ENCODE measurements at places on chromosomes 4 and X.

- no peak for DNase-seq
Observed at GRCh38 chrX:15274946-15275345, 5.1 kb upstream of the ASB9 start.

- no peak for DNase-seq
Observed at GRCh38 chr4:101141855-101142254, 205.5 kb downstream of the PPP3CA start.

- no peak for DNase-seq
Observed at GRCh38 chrX:104432321-104432720, 133.7 kb upstream of the IL1RAPL2 start.

GRCh38 chr4:185708348-185708747 is 103.6 kb downstream of the SORBS2 start:
- DNase-seq = no peak

GRCh38 chrX:80423744-80424143 is 3.5 kb downstream of the TENT5D start:
- no peak for DNase-seq

DNA sequence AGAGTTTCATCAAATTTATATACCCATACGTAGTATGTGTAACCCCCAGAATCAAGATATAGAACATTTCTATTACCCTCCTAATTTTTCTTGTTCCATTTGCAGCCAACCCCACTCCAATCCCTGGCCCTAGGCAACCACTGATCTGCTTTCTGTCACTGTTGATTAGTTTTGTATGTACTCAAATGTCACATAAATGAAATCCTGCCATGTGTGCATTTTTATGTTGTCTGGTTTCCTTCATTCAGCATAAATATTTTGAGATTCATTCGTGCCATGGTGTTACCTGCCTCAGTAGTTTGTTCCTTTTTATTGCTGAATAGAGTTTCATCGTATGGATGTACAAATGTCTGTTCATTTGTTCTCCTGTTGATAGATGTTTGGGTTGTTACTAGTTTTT is 126.3 kb downstream of the MID1IP1 start:
- no peak for DNase-seq

DNA sequence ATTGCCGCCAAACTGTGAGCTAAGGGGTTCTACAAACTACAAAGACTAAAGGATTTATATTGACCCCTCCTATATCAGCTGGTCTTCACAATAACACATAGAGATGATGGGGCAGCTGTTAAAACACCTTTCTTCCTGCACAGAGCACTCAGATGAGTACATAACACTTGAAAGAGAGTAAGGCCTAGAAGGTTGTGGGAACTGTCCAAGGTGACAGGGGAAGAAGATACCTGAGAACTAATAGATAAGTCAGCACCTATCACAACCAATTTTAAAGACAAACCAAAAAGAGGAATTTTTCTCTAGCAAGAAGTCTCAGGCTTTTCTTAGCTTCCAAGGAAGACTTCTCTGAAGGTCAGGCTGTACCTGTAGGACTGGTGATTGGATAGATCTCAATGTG is 19.1 kb upstream of the CXCL6 start:
- no peak for DNase-seq

GRCh38 chr4:567457-568350 is 8.4 kb downstream of the TMEM271 start:
- DNase-seq = no peak

- DNase-seq = no peak
Observed at GRCh38 chr4:18882468-18882867, 860.9 kb upstream of the LCORL start.

DNA sequence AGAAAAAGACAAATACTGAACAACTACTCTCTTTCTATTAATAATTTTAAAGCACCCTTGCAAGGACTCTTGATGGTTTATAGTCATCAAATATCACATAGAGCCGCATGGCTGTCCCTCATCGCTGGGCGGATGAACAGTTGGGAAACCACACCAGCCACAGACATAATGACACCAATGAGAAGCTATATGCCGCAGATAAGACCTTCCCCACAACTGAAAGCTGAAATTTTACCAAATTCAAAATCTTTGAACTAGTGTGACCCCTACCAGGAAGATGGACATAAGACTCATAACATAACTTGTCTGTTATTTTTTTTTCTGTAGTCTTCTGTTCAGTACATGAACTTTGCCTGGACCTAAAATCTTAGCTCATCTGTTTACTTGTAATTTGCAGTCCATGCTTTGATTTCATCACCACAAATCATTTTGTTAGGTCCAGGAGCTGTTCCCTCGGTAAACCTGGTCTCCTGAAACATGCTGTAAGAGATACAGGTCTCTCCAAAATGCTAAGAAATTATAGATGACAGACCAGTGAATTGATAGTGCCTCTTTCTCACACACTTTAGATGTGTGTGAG is 157.3 kb upstream of the RAPGEF2 start:
- no peak for DNase-seq

GRCh38 chrX:18674417-18674787 is 2.5 kb upstream of the RS1 start:
- no peak for DNase-seq

- no peak for DNase-seq
Observed at GRCh38 chr4:172813359-172813923, 355.2 kb upstream of the GALNT7 start.

Data from stimulated activated CD8-positive, alpha-beta memory T cell treated with anti-CD3 and anti-CD28 coated beads, Interleukin-7, amount 100 ng/mL, for 1 hour (primary cell).